ENCODE measurements at places on chromosomes 2 and 18.

- no peak for DNase-seq
Measured at GRCh38 chr2:223469270-223470046, 132.7 kb downstream of the SCG2 start.

- DNase-seq, result no peak
Measured at GRCh38 chr2:202703091-202703490, 68.3 kb downstream of the FAM117B start.

- peak; percentile 40 for DNase-seq
Measured at GRCh38 chr18:61606759-61607158, 273.5 kb downstream of the CDH20 start.

DNA sequence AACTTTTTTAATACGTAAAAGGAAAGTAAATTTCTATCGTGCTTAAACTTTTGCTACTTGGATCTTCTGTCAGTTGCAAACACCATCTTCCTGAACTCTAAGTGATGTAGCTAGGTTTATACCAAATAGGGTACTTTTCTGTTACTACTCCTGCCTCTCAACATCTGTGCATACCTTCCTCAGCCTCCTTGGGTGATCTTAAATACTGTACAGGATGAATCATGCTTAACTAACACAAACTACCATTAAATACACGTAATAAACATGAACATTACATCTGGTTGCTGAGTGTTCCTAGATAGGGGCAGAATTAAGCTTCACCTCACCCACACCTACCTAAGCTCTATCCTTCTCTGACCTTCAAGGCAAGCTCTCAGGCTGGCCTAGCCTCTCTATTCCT is 398.0 kb downstream of the TXNL1 start:
- DNase-seq, result no peak

DNA sequence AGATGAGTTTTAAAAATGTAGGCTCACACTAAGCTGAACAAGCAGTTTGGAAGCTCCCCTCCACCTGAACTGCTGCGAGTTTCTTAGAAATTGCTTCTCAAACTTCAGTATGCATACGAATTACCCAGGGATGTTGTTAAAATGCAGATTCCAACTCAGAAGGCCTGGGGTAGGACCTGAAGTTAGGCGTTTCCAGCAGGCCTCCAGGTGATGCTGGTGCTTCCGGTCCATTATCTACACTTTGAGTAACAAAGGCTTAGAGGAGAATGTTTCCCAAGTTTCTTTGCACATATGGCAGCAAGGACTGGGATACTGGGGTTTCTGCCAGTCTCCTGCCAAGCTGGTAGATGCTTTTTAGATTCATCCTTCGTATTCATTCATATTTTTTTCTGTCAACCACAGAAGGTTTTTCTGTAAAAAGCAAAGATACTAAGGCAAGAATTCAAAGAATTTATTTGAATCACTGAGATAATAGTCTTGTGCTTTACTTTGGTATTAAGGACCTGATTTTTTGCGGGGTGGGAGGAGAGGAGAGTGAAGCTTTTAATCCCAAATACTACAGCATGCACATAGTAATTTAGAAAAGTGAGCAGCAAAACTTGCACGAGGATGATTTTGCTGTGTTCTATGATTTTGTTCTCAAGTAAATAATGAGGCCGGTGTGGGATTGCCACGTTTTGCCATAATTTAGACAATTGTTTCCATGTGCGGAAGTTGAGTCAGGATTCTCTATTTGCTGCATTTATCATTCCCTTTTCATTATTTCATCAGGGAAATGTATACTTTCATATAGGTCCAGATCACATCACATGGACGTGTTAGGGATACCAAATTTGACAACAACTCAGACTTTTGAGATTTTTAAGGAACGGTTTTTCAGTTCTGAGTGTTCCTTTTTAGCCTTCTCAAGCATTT is 137.6 kb upstream of the SPATS2L start:
- DNase-seq, result no peak

DNA sequence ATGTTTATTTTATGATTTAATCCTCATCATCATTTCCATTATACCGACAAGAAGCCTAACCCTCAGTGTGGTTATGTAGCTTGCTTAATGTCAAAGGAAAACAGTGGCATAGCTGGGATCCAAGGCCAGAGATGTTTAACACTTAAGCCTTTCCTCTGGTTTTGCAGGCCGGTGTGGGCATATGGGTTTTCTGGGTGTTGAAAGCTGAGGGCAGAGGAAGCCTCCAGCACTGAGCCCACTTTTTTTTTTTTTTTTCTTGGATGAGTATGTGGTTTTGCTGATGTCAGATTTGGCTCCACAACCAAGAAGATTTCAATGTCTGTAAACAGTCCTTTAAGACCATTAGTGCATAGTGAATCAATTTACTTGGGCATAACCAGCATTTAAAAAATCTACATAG is 41.3 kb downstream of the LHCGR start:
- no peak for DNase-seq

GRCh38 chr2:14123436-14124103 is 508.9 kb upstream of the LRATD1 start:
- DNase-seq, result peak; percentile 31

GRCh38 chr18:892316-892715 is 12.4 kb upstream of the ADCYAP1 start:
- no peak for DNase-seq

- DNase-seq, result no peak
Measured at GRCh38 chr2:44171018-44171417, 2.3 kb downstream of the PPM1B start.

GRCh38 chr2:179745635-179746256 is 115.7 kb downstream of the ZNF385B start:
- DNase-seq, result no peak

DNA sequence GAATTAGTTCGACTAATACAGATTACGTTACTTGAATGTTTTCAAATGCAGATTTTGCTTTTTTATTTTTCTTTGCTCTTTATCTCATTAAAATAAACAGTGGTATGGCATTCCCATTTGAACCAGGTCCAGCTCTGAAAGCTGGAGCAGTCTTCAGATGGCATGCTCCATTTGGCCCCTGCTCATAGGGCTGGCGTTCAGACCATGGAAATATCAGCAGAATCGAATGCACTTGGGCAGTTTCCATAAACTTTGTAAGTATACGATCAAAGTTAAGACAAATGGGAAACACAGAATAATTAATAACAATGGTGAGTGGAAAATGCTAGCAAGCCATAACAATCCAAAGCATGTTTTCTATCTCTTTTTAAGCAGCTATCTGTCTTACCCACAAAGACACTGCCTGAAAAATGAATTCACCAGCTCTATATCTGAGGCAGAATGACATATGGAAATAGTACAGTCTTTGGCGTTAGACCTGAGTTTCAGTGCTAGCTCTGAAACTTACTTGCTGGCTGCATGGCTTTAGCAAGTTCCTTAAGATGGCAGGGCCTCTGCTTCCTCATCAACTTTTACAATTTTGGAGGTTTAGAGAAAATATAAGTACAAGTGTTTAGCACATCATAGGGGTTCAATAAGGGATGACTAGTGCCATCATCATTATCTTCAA is 131.6 kb downstream of the BCL2 start:
- no peak for DNase-seq

DNA sequence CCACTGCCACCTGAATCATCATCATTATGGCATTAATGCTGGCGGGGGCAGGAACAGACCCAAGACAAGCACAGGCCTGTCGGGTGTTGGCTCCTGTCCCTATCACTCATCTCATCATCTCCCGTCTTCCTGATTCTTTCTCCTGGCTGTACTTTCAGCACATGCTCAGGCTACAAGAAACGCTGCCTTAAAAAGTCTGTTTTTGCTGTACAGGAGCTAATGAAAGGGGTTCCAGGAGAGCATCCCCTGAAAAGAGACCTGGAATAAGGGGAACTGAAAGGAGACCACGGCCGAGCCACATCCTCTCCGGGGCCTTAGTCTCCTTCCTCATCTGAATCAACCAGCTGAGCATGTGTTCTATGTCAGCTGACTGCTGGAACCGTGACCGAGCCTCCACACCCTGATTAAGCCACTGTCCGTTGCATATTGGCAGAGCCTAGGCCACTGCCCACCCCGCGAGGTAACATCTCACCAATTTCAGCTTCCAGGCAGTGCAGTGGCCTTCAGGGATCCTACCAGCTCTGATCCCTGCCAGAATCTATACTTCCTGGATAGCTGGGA is 62.6 kb downstream of the DNMT3A start:
- peak; percentile 35 for DNase-seq

GRCh38 chr18:70296781-70297180 is 7.9 kb downstream of the SOCS6 start:
- no peak for DNase-seq

GRCh38 chr2:144944546-144945220 is 424.8 kb upstream of the ZEB2 start:
- DNase-seq, result no peak

DNA sequence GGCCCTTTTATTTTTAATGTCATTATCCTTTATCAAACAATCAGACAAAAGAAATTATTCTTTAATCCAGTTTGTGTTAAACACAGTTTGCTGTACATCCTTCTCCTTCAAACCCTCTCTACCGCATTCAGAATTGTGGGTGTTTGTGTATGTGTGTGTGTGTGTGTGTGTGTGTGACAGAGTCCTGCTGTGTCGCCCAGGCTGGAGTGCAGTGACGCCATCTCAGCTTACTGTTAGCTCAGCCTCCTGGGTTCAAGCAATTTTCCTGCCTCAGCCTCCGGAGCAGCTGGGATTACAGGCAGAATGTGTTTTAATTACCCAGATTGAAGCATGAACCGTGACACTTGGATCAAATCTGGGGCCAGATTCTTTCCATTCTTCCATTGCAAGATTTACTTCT is 723.7 kb downstream of the DCDC2C start:
- no peak for DNase-seq

DNA sequence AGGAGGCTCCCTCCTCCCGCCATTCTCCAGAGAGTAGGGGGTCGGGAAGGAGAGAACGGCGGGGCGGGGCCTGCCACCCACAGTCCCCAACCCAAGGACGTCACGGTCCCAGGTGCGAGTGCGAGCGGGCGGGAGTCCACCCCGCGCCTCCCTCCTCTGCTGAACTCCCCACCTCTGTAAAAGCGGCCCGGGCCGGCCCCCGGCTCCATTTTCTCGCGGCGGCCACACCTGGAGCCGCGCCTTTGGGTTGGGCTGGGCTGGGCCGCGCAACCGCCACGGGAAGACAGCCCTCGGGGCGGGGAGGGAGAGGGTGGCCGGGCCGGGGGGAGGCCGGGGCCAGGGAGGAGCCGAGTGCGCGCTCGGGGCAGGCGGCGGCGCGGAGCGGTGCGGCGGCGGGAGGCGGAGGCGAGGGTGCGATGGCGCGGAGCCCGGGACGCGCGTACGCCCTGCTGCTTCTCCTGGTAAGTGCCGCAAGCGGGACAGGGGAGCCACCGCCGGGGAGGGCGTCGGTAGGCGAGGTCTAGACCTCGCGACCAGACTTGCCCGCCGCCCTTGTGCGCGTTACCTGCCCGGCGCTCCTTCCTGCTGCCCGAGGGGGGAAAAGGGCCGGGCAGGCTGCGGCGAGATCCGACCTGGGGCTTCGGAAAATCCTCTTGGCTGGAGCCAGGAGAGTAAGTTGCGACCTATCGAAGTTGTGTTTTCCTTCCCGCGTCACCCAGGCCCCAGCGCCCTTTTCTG is at the start of gene DSG2:
TSS of gene DSG2 (plus strand) at position 342 of the 738 bp plus-strand sequence. CDS start at position 417, 75 bp downstream.
- DNase-seq, result peak; percentile 86

GRCh38 chr2:37654932-37655841 is 16.3 kb downstream of the CDC42EP3 start:
- DNase-seq, result no peak

- no peak for DNase-seq
Measured at GRCh38 chr2:149729586-149729985, 142.0 kb upstream of the MMADHC start.

- DNase-seq, result no peak
Measured at GRCh38 chr18:57311472-57311871, 40.9 kb upstream of the ST8SIA3 start.

DNA sequence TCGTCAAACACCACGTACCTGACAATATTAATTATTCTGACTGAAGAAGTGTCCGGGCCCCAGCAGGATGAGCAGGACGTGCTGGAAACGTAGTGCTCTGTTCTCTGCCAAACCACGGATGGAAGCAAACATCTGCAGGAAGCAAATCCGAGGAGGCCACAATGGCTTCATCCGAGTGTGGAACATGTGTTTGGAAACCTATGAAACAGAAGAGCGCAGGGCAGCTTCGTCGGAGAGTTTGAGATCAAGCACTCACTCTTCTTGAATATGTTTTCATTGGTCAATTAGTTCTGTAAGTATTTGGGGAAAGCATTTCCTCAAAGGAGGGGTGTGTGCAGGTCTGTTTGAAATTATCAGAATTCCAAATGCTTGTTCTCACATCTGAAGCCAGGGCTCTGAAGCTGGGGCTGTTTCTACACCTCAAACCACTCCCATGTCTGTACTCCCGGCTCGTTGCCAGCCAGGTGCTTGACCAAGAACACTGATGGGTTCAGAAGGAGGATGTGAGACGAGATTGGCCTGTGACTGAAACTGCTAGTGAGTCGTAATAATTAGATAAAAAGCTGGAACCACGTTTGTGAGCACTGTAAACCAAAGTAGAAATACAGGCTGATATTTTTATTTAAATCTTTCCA is 356.6 kb upstream of the SALL3 start:
- DNase-seq, result no peak

- no peak for DNase-seq
Measured at GRCh38 chr18:48897531-48897930, 53.2 kb downstream of the SMAD7 start.

DNA sequence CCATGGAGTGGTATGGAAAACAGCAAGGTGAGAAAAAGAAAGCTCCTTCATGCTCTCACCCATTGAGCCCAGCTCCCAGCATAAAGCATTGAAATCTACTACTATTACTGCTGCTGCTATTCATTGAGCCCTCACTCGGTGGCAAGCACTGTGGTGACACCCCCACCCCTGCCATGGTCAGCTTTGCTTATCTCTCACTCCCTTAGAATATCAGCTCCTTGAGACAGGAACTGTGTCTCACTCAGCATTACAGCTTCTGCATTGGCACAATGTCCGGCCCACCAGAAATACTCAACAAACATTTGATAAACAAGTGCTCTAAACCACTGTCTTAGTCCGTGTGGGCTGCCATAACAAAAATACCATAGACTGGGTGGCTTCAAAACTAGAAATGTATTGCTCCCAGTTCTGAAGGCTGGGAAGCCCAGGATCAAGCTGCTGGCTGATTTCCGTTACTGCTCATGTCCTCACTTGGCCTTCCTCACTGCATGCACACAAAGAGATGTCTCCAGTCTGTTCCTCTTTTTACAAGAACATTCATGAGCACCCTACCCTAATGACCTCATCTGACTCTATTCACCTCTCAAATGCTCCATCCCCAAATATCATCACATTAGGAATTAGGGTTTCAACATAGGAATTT is 116.3 kb downstream of the ZBTB7C start:
- no peak for DNase-seq

DNA sequence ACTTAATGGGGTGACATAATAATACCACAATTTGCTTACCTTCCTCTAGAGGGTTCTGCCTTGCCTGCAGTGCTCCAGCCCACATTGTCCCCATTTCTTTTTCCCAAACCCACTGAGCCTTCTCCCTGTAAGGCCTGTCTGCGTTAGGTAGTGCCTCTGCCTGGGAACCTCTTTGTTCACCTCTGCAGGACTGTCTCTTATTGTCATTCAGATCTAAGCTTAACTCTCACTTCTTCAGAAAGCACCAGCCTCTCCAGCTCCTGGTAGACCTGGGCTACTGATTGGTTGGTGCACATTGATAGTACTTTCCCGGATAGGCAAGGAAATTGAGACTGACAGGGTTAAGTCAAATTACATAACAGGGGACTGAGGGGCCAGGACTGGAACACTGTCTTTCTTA is 49.1 kb downstream of the CCDC85A start:
- DNase-seq, result no peak

GRCh38 chr2:111705711-111706336 is 178.2 kb downstream of the ANAPC1 start:
- DNase-seq, result peak; percentile 64

- no peak for DNase-seq
Measured at GRCh38 chr2:153156743-153157142, 321.8 kb downstream of the RPRM start.
